ENCODE measurements at places on chromosomes 7 and 10.

- DNase-seq, result no peak
These were observed 134.7 kb upstream of the AKR1E2 start for GRCh38 chr10:4691301-4691700.

DNA sequence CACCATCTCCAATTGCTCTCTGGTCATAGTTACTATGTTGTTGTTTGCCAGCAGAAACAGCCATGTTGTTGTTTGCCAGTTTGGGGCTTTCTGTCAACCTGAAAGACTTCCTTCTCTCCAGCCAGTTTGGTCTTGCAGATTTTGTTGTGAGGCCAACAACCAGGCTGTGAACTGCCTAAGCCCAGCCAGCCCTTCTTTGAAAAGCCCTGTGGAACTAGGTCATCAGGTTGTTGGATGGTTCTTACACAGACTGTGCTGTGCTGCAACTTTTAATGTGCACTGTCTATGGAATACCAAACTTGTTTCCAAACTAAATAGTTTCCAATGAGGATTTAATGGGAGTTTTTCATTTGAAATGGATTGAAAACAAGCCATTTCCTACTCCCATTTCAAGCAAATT lies 592.7 kb upstream of the GALNT17 start:
- DNase-seq, result no peak

DNA sequence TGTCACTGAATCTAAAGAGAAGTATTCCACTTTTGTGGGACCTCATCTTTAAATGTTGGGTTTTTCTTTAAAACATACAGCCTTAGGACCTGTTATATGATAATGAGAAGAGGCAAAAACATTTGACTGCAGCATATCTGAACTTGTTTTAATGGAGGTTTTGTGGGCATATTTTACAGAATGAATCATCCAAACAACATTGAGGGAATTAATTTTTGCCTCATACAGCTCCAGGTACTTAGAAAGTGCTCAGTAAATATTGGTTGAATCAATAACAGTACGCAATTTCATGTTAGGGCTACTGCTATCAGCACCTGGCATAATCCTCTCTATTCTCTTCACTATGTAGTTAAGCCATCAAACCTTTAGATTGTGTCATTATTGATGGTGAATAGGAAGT lies 115.9 kb downstream of the MALRD1 start:
- DNase-seq, result no peak

- DNase-seq, result no peak
These were observed 8.1 kb upstream of the TMEM72 start for GRCh38 chr10:44902941-44903545.

- DNase-seq, result no peak
These were observed 54.1 kb downstream of the KCND2 start for GRCh38 chr7:120327054-120327453.

DNA sequence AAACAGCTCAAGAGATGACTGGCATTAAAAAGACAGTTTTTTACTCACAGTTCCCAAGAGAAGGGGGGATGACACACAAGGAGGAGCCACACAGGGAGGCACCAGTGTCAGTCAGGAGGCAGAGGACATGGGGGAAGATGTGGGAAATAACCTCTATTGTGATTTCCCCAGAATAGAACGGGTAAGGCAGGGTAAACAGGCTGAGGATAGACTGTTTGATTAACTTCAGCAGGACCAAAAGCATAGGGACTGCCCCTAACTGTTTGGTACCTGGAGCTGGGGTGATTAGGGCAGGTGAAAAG lies 60.7 kb downstream of the RAPGEF5 start:
- DNase-seq, result no peak

DNA sequence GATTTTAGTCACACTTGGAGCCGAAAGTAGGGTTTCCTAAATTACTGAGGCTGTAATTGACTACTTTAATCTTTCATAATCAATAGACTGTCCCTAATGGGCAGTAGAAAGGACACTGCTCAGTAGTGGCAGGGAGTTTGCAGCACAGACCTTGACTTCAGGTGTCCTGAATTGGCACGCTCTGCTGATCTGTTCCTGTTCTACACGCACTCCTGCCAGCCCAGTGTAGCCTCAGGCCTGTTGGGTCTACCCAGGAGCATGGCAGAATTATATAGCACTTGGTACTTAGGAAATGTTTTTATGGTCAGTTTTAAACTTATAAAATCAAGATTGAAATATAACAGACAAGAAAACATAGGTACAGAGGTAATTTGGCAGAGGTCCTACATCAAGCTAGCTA lies 9.0 kb downstream of the EIF4H start:
- DNase-seq, result no peak

DNA sequence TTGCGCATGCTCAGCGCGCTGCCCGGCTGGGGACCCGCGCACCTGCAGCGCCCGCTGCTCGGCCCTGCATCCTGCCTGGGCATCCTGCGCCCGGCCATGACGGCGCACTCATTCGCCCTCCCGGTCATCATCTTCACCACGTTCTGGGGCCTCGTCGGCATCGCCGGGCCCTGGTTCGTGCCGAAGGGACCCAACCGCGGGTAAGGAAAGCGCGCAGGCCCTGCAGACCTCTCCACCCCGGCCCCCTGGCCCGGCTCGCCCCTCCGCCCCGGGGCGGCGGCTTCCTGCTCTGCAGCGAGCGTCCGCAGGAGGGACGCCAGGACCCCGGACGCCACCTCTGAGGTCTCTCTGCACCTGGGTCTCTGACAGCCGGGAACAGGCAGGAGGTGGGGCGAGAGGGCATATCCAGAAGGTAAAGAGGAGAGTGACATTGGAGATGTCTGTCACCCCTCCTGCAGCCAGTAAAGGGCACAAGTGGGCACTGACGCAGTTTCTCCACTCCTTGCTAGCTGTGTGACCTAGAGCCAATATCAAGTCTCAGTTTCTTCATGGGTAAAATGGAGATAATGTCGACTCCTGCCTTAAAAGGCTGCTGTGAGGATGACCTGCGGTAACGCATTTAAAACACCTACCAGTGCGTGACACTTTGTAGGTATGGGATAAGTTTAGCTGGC lies 338 bp downstream of the ATP6V0E2 start:
- no peak for DNase-seq

Data from stimulated activated CD4-positive, alpha-beta T cell treated with anti-CD3 and anti-CD28 coated beads, Interleukin-12 subunit alpha, Interleukin-12 subunit beta, amount 100 ng/mL, for 24 hours (primary cell).